Transverse colon (tissue), 4 donors: ENCODE measurements at places on chromosomes 6 and 20. TPM values are rescaled to one million over a fixed set of nuclear protein-coding genes. Genes with fewer than 3 reads are reported as not detected.

The PACRG gene
- not detected for total RNA-seq

GRCh38 chr20:5327356-5327755, 10.6 kb upstream of the PROKR2 start:
- no peak for DNase-seq

DNA sequence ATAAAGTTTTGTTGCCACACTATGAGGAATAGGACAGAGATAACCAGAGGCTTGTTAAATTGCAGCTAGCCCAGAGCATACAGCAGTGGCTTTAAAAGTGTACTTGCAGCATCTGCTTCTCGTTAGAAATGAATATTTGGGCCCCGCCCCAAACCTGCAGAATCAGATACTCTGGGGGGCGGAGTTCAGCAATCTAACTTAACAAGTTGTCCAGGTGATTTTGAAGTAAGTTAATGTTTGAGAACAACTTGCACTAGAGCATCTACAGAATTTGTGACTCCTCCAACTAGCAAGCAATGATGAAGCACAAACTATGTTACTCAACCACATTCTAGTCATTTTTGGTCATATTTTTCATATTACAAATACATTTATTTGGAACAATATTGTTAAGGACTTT, 10.6 kb upstream of the SUPT3H start:
- no peak for DNase-seq

GRCh38 chr6:78909391-78909790, 42.0 kb downstream of the IRAK1BP1 start:
- no peak for DNase-seq

GRCh38 chr6:41247288-41247865, 19.2 kb downstream of the TREML4 start:
- no peak for DNase-seq

DNA sequence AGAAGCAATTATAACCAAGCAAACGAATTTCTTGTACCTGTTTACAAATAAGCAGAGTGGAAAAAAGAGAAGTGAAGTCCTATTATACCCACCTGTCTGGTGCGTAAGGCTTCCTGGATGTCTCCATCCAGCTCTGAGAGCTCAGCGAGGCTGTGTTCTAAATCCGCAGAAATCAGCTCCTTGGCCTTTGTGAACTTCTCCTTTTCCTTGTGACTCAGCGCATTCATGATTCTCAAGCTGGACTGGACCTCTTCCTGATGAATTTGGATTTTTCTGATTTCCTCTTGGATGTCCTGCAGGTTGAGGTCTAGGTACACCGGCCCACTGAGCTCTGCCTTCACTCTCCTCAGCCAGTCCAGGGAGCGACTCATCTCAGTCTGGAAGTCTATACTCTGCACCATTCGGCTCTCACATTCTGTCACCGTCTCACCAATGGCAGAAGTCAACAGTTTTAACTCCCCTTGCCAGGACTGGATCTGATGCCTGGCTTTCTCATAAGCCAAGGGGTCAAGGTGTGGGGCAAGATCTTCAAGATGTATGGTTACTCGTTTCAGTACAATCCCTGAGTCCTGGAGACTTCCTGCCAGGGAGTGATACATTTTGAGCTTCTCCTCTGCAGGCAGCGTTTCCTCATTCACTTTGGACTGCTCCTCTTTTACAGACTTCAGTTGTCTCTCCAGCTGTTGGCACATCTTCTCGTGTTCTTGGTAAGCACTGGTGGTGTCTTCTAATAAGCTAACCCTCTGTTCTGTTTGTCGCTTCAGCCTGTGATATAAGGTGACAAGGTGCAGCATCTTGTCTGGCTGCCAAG, 307.3 kb downstream of the SYNE1 start:
- no peak for DNase-seq

- DNase-seq, result no peak
These were observed 5.3 kb upstream of the PCK1 start for GRCh38 chr20:57555457-57556184.
